ENCODE measurements at places on chromosomes 5 and 9.
A peak's percentile ranks its signal among the peaks of the same experiment; 100 is the strongest.

DNA sequence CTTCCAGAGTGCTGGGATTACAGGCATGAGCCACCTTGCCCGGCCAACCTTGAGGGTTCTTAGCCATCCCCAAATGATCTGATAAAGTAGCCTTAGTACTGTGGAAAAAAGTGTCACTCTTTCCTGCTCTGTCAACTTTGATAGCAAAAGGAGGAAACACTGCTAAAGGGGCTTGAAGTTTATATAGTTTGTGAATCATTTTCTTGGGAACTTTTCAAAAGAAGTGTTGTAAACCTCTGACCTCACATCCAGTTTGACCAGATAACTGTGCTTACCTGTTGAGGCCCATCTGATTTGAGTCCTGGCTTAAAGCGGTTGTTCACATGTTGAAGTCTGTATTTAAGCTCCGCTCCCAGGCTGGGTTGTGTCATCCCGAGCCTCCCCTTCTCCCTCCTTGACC lies 303.3 kb downstream of the DOCK8 start:
- DNase-seq: no peak

- no peak for DNase-seq
Measured at GRCh38 chr5:52886206-52886605, 98.5 kb downstream of the ITGA1 start.

DNA sequence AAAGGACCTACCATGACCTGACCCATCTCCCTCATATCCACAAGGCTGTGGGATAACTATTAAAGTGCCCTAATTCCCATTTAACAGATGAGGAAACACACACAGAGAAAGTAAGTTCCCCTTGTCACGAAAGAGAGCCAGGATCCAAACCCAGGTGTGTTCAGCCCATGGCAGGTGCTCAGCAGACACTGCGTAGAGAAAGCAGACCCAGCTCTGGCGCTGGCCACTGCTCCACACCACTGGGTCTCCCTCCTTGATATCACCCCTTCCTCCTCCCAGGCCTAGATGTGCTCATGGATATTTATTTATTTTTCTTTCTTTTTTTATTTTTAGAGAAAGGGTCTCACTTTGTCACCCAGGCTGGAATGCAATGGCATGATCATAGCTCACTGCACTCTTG lies 24.0 kb upstream of the CORO2A start:
- no peak for DNase-seq

- DNase-seq: no peak
Measured at GRCh38 chr5:114838937-114839336, 330.8 kb downstream of the TRIM36 start.

DNA sequence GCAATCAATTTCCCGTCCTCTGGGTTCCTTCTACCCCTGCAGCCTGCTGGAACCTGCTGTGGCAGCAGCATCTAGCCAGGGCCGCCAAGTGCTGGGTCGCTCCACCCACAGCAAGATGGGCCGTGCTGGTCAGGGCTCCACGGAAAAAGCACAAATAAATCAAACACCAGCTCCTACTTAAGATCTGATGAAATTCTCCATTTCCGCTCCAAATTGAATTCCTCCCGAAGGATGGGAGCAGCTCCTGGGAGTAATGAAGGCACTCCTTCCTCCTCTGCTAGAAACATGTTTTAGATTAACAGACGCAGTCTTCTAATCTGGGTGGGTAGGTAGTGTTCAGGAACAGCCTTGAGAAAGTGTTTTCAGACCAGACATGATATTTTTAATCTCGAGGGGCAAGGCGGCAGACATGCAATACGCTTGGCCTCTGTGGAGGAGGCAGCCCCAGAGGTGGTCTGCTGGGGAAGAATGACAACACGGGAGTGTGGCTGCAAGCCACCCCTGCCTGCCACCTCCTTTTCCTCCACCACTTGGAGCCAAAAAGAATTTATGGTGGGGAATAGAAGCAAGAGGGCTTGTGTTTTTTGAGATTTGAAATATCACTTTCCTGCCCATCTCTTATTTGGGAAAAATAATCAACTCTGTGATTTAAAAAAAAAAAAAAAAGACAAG lies 194.1 kb downstream of the AOPEP start:
- DNase-seq: peak; percentile 42

DNA sequence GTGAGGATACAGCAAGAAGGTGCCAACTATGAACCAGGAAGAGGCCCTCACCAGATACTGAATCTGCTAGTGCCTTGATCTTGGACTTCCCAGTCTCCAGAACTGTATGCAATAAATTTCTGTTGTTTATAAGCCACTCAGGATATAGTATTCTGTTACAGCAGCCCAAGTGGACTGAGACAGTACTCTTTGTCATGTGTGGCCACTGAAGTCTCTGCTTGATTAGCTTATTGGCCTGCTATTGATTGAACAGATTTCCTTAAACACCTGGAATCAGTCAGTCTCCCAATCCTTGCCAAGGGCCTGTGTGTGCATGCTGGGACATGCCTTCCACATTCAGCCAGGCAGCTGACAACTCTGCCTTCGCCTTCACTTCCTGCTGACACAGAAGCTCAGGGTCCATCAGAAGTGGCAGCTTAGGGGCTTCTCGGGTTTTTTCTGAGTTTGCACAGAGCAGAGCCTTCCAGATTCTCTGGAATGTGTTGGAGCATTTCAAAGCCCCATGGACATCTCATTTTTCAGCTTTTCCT lies 13.7 kb upstream of the ROR2 start:
- no peak for DNase-seq

DNA sequence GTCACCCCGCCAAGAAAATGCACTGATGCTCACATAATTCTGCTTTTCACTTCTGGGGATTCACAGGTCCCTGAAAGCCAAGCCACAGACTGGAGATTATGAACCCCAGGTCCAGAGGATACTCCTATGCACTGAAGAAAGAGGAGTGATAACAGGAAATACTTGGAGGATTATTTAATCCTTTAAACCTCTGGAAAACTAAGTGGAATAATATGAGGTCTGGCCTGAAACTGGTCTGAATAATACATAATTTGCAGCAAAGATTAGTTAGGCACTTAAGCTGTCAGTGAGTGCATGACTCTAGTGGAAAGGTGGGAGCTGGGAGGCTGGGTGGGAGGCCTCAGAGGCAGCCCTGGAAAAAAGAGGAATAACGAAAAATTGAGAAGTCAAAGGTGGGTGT lies 45.7 kb downstream of the MARCHF3 start:
- DNase-seq: no peak

- no peak for DNase-seq
Measured at GRCh38 chr5:77255617-77256016, 45.1 kb downstream of the PDE8B start.

GRCh38 chr5:1878050-1878849 lies 4.5 kb downstream of the IRX4 start:
- no peak for DNase-seq

DNA sequence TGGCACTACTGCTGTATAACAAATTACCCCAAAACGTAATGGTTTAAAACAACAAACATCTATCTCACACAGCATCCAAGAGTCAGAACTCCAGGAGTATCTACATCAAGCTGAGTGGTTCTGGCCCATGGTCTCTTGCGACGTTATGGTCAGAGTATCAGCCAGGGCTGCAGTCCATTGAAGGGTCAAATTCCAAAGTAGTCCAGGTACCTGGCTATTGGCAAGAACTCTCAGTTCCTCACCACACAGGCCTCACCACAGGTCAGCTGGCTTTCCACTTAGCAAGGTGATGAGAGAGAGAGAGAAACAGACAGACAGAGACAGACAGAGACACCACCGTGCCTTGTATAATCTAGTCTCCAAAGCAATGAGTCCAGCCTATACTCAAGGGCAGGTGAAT lies 22.6 kb downstream of the EPB41L4A start:
- DNase-seq: no peak
